ENCODE measurements at places on chromosomes 11 and 22.

DNA sequence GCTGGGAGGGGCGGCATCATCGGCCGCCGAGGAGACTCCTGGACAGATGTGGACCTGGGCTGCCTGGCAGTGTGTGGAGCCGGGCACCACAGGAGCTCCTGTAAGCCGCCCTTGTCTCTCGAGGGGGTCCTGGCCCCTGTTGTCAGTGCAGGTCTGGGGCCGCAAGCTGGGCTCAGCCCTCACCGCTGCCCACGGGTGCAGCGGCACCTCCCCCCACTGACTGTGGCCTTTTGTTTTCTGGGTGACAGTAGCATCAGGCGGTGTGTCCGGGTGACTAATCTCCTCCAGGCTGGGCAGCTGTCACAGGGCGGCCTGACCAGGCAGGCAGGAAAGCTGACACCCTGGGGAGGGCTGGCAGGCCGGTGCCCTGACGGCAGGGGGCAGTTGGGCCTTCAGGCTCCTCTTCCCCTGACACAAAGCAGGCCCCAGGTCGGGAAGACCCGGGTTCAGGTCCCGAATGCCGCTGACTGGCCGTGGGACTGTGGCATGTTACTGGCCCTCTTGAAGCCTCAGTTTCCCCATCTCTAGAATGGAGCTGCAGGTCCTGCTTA is 16.3 kb downstream of the DGKZ start:
- DNase-seq = peak; percentile 69

- peak; percentile 15 for DNase-seq
Observed at GRCh38 chr11:34552270-34552669, 38.7 kb upstream of the ELF5 start.

DNA sequence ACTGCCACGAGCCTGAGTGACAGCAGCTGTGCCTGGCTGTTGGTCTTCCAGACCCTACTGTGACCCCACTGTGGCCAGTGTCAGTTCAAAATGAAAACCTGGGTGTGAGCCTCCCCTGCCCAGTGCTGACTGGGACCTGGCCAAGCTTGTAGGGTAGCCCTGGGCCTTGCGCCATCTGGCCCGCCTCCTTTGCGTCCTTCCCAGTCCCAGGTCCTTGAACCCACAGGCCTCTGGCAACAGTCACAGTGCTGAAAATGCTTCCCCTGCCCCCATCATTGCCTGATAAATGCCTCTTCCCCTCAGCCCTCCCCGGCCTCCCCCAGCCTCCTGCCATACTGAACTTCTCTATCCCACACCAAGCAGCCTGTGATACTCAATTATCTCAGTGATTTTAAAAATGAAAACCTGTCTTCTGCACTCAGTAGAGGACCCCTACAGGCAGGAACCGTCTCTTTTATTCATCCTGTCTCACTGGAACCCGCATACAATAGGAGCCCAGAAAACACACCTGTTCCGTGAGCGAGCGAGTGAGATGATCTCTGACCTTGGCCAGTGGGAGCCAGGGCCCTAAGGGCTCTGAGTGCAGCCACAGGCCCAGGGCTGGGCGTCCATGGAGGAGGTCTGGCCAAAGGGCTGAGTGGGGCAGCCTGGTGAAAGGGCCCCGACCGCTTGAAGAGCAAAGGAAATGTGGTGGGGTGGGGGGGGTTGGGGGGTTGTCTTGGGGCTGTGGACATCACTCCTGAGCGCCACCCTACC is 49.7 kb upstream of the TTLL12 start:
- DNase-seq = peak; percentile 7

DNA sequence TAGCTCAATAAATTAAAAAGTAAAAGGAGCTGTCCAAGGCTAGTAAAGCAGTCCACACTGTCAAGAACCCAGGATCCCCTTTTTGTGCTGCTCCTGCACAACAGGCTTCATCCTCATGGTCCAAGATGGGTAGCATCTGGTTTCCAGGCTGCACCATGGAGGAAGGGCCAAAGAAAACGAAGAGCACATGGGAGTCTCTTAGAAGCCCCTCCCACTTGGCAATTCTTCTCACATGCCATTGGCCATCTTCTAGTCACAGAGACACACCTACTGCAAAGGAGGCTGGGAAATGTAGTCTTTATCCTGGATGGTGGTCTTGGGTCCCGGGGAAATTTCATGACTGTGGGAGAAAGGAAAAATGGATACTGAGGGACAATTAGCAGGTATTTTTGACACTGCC is 37.8 kb downstream of the PRR5L start:
- no peak for DNase-seq

DNA sequence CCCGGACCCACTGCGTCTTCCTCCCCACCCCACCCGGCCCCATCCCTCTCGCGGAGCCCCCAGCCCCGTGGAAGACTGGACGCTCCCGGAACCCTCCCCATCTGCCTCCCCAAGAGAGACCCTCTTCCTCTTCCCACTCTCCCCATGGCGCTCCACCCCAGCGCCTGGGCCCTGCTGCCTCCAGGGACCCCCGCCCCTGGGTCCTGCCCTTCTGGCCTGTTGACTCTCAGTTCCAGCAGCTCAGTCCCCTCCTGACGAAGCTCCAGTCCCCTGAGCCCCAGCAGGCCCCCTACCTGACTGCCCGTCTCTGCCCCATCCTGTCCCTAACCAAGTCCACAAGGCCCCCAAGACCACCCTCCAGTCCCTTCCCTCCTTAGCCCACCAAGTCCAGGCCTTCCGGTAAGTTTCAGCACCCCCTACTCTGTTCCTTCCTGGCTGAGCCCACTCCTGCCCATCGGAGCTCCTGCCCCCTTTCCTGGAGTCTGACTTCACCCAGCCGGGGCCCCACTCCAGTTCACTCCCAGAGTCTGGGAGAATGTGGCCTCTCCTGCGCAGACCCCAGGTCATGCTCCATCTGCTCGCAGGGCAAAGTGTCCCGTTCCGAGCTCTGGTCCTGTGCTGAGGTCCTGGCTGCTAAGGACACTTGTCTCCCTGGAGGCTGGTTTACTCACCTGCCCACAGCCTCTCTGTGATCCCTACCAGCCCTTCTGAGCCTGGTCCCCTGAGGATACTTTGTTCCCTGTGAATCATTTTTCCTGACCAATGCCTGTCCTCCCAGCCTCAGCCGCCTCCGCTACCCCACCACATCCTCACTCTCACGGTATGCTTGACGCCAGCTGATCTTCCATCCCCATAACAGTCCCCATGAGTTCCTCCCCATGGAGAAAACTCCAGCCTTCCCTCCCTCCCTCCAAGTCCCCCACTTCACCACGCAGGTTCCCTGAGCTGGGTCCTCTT is 722 bp downstream of the IFITM10 start:
- DNase-seq = no peak
